Esophagus squamous epithelium (tissue), 5 donors: ENCODE measurements at places on chromosomes 1 and 21.

DNA sequence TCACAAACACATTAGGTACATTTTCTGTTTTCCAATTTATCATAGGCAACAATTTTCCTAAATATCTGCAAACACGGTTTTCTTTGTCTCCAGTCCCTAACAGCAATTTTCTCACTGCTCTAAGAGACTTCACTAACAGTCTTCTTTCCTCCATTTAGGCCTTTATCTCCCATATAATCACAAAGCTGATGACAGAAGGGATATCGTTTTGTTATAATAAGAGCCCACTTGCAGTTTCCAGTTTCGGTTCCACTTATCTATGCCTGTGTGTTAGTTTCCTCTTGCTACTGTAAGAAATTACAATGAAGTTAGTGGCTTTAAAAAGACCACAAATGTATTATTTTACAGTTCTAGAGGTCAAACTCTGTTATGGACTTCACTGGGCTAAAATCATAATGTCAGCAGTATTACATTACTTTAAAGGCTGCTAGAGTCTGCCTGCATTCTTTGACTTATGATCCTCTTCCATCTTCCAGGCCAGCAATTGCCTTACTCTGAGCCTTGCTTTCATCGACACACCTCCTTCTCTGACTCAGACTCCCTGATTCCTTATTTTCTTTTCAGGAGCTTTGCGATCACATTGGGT, 549.3 kb downstream of the NCAM2 start:
- DNase-seq, result no peak

- DNase-seq, result no peak
Measured at GRCh38 chr1:30194741-30195423, 528.5 kb downstream of the MATN1 start.

- no peak for DNase-seq
Measured at GRCh38 chr21:26425576-26425975, 147.5 kb downstream of the CYYR1 start.

- DNase-seq, result no peak
Measured at GRCh38 chr1:200471739-200472138, 61.9 kb upstream of the ZNF281 start.

GRCh38 chr1:7420470-7421100, 350.5 kb upstream of the VAMP3 start:
- DNase-seq, result no peak

GRCh38 chr1:98482611-98483010, 178.9 kb upstream of the SNX7 start:
- no peak for DNase-seq

DNA sequence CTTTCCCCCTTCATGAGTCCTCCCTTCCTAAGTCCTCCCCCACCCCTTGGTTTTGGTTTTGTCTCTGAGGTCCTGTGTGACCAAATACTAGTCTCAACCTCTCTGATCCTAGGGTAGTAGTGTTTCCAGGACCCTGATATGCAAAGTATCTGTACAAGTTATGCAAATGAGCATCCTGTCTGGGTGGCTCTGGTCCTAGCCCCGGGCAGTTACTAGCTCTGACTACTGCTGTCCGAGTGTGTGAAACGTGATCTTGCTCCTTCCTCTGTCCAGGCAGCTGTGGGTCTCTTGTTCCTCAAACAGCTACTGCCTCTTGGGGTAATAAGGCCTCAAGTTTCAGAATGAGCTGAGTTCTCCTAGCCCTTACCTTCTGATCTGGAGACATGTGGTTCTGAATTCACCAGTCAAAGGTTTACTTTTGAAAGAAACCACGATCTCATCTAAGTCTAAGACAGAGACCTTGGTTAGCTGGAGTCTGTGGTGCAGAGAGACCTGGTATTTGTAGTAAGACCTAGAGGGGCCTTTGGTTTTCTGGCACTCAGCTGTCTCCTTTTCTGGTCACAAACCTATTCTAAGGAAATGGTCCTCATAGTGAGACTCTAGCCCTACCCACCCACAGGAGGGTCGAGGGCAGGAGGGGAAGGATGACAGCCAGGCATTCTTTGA, 31.0 kb upstream of the IL19 start:
- DNase-seq, result no peak

GRCh38 chr1:4331767-4332163, 322.6 kb upstream of the AJAP1 start:
- no peak for DNase-seq
